Epithelial cell of esophagus (primary cell): ENCODE measurements at places on chromosomes 1 and 21.

DNA sequence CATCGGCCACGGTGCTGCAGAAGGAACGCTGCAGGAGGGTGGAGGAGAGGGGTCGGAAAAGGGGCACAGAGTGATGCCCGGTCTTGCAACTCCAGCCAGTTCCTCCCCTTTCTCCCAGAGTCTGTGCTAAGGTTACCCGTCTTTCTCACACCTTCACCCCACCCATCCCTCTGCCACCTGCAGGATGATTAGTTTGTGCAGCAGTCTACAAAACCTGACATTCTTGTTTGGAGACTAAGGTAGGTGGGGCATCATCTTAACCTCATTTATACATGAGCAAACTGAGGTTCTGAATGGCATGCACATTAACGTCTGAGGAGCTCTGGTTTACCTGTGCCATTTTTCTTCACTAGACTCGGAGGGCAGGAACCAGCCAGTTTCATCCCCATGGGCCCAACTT, 232.3 kb downstream of the GRIK3 start:
- DNase-seq: peak; percentile 5

GRCh38 chr1:234373959-234374254, 651 bp downstream of the COA6 start:
- DNase-seq: no peak

DNA sequence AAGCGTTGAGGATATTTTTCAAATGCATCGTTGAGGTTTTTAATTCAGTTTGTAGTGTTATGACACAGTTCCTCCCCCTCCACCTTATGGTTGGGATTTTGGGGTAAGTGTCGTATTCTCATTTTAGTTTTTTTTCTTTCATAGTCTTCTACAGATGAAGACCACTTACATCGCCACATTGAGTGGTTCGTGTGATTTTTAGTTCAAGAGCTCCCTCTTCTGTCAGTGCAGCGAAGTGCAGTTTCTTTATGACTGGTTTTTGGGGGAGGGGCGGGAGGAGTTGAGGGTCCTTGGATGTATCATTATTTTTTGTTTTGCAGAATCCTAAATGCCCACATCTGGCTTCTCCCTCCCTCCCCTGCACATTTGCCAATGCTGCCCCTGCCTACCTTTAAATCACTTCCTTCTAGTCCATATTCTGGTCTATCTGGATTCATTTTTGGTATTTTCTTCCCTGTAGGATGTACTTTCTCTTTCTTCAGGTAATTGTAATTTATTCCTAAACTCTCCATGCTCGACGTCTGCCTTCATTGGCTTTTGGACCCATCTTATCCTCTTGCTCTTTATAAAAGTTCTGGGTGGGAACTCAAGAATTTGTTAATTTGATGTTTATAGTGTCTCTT, 433.1 kb downstream of the CAMTA1 start:
- DNase-seq: peak; percentile 35

DNA sequence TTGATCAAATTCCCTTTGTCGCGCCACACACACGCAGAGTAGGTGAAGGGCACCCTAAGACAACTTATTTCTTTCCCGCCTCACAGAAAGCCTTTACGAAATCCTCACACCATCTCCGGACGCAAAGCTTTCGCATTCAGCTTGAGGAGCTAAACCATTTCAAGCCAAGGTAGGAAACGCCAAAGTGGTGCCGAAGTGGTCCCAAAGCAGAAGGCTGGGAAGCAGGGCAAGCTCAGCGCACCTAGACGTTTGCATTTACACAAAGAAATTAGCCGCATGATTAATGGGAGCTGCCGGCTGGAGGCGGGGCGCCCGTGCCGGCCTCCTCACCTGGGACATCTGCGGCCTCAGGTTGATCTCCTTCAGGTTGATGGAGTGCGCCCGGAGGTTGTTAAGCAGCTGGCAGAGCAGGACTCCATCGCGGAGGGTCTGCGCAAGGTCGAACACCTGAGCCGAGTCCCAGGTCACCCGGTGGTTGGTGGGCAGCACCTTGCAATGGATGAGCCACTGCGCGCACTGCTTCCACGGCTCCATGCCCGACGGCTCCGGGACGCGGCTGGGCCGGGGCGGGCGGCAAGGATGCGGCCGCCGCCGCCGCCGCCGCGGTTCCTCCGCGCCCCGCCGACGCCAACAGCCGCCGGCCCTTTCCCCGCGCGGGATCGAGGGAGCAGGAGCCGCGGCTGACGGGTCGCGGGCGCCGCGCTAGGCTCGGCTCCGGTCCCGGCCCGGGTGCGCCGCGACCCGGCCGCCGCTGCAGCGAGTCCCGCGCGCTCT, 457 bp downstream of the VAV3 start:
- DNase-seq: peak; percentile 54

GRCh38 chr1:84749427-84749826, 59.2 kb upstream of the SSX2IP start:
- peak; percentile 81 for DNase-seq

- no peak for DNase-seq
Measured at GRCh38 chr1:60899464-60899863, 182.9 kb upstream of the NFIA start.

DNA sequence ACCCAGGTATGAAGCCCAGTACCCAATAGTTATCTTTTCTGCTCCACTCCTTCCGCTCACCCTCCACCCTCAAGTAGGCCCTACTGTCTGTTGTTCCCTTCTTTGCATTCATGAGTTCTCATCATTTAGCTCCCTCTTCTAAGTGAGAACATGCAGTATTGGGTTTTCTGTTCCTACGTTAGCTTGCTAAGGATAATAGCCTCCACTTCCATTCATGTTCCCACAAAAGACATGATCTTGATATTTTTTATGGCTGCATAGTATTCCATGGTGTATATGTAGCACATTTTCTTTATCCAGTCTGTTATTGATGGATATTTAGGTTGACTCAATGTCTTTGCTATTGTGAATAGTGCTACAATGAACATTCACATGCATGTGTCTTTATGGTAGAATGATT, 2.8 kb upstream of the TP53BP2 start:
- no peak for DNase-seq

DNA sequence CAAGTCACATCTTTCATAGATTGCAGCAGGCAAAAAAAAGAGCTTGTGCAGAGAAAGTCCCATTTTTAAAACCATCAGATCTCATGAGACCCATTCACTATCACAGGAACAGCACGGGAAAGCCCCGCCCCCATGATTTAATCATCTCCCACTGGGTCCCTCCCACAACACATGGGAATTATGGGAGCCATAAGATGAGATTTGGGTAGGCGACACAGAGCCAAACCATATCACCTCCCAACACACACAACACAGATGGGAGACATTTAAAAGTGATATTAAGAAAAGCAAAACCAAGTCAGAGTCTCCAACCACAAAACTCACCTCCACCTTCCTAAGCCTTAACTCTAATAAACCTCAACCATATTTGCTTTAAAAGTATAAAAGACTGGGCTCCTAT, 61.5 kb upstream of the TIAM1 start:
- DNase-seq: no peak

GRCh38 chr1:3551290-3551678, 60.0 kb downstream of the MEGF6 start:
- DNase-seq: no peak

GRCh38 chr1:62281922-62282555, 37.2 kb downstream of the KANK4 start:
- DNase-seq: no peak

GRCh38 chr1:151282883-151283725, 1.0 kb downstream of the ZNF687 start:
- DNase-seq: peak; percentile 31

GRCh38 chr1:235397733-235398132, 30.5 kb downstream of the TBCE start:
- DNase-seq: peak; percentile 98

DNA sequence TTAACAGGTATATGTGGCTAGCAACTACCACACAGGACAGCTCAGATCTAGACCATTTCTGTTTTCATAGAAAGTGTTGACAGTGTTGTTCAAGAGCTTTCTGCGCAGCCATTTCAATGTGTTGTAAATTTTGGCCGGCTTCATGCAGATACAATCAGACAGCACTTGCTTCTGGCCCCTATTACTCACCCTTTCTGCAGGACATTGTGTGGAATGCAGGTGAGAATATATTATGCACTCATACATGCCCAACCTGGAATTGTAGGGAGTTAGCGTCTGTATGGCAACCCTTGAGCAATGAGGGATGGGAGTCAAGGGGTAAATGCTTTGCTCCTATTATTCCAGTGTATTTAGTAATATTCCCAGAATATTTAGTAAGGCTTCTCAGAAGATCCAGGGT, 180.9 kb upstream of the PLXNA2 start:
- no peak for DNase-seq

DNA sequence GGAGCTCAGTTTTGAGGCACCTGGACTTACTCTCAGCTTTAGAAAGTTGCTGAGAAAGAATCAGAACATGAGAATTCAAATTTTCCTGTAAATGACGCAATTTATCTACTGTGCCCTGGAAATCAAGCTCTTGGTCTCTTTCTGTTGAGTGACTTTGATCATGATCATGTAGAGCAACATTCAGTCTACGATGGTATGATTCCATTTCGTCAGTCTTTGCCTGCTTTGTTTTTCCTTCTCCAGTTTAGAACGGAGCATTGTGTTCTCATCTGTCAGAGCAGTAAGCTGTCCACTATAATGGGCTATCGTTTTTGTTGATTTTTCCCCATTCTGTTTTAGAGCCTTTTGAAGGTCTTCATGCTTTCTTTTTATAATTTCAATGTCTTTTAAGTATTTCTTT, 20.7 kb downstream of the SFT2D2 start:
- no peak for DNase-seq

DNA sequence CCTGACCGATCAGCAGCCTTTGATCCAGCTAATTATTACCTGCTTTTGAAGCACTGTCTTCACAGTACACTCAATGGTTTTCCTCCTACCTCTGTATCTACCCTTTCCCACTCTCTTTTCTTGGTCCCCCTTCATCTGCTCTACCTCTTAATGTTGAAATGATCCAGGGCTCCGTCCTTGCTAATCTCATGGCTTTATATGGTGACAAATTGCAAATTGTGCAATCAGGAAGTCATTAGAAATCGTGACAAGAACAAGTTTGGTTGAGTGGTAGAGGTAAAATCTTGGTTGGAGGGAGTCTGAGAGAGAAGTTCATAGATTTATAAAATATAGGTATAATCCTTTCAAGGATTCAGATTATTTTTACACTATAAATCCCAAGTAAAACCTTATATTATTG, 9.6 kb upstream of the CYB5R1 start:
- no peak for DNase-seq

- DNase-seq: peak; percentile 94
Measured at GRCh38 chr1:200896531-200897196, 2.0 kb downstream of the INAVA start.

- DNase-seq: no peak
Measured at GRCh38 chr1:234554218-234554697, 55.7 kb downstream of the IRF2BP2 start.

DNA sequence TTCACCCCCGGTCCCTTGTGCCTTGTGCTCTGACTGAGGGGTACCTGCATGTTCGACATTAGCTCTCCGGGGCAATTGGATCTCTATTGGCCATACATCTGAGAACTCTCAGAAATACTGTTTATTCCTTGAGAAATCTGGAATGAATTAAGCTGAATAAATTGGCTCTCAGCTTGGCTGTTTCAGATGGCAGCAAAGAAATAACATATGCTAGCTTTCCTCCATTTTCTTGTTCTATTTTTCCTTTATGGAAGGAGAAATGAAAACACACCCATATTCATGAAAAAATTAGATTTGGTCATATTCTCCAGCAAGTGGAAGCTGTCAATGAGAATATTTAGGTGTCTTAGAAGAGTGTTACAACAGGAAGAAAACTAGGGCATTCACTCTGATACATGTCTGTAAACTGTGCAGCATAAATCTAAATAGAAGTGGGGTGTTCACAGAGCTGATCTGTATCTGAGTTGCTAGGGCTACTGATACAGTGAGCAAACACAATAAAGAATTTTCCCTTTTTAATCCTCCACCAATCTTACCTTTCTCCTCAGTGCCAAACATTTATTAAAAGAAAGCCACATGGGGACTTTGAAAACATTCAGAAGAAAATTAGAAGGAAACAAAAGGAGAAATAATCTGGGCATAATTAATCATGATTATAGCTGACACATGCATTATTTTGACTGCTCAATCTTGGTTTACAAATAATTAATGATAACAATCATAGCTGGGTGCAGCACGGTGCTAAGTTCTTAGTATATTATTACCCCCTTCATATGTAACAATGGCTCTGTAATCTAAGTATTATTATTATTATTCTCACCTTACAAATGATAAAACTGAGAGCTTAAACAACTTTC, 671.9 kb upstream of the USP24 start:
- no peak for DNase-seq

DNA sequence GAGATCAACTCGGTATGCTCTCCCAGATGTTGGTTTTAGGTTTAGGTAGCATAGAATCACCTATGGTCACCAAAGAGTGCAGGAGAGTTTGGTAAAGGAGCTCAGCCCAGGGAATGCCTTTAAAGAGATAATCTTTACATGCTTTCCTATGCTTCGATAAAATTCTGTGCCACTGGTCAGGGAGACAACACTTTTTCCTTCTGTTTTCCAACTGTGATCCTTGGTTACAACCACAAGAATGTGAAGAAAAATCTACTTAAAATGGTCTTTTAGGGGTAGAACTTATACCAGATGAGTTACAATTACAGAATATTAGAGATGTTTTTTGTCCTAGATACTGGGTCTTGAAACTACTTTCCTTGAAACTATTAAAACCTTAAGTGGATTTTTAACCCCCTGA, 895.6 kb downstream of the TTLL7 start:
- no peak for DNase-seq

GRCh38 chr1:83102630-83103071, 896.3 kb downstream of the TTLL7 start:
- DNase-seq: peak; percentile 10

DNA sequence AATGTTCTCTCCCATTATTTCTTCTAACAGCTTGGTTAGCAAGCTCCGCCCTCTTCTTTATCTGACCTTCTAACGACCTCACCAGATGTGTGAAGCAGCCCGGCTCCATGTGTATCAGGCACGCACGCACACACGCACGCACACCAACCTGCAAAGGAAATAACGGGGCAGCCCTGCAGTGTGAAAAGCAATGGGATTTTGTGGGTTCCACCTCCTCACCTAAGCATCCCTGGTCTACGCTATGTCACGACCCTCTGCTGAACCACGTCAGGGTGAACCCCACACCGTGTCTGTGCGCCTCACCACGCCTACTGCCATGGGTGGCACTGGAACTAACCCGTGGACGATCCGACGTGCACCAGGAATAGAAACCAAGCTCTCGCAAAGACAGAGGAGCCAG, 10.4 kb downstream of the SSU72 start:
- no peak for DNase-seq

- DNase-seq: no peak
Measured at GRCh38 chr1:116416854-116417513, 43.9 kb downstream of the ATP1A1 start.

DNA sequence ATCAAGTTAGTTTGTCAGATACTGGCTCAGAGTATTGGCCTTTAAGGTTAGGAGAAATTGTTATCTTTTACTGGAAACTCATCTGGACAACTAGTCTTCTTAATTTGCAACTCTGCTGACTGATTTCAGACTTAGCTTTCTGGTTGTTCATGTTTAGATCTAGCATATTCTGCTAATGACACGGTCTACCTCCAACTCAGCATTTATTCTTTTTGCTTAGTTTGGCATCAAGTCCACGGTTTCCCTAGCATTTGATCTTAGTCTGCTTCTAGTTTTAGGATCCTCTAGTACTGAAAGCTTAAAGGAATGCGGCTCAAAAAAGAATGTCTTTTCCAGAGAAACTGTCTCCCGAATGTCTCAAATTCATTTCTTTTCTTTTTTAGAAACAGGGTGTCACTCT, 75.6 kb upstream of the SLFNL1 start:
- DNase-seq: no peak

- no peak for DNase-seq
Measured at GRCh38 chr1:30198795-30199403, 524.5 kb downstream of the MATN1 start.
